ENCODE measurements at places on chromosomes 16 and 17.

DNA sequence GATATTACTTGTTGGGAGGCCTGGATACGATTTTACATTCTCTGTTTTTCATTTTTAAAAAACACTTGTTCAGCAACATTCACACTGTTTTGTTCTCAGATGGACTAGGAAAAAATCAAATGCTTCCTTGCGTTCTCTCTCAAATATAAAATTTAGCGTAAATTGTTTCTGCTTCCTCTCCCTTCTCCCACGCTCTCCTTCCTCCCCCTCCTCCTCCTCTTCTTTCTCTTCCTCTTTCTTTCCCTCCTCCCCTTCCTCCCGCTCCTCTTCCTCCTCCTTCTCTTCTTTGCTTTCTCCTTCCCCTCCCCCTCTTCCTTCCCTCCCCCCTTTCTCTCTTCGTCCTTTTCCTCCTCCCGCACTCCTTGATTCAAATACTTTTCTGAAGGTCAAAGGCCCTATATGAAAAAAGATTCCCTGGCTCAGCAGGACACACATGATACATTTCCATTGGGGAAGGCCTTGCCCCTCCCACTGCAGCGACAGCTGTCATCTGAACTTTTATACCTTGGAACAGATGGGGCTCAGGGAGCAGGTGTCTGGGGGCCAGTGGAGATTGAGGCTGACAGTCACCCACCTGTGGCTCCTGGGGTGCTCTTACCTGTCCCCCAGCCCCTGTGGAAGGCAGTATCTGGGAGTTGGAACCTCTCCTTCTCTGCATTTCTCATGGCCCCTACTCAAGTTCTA lies 99.4 kb upstream of the SDK2 start:
- no peak for DNase-seq

DNA sequence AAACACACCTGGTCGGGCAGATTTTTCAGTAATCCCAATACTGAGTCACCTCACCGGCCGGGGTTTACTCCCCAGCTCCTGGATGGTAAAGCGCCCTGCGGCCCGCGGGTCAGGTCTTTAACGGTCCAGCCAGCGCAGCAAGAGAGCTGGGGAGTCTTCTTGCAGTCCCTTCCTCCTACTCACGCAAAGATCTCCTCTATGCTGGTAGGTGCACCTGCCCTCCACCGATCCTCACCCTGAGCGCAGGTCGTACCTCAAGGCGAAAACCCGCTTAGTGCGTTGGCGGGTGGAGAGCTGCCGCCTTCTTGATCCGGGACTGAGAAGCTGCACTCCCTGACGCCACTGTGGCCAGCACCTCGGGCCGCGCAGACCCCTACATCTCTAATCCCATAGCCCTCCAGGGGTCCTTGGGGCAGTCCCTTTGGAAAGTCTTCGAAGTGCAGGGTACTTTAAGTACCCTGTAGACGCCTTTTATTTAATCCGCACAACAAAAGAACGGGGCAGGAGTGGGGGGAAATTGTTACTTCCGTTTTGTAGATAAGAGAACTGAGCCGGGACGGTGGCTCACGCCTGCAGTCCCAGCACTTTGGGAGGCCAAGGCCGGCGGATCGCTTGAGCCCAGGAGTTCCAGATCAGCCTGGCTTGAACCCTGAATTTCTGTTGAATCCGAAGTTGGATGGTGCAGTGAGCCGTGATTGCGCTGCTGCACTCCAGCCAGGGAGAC lies 10.4 kb upstream of the HOXB13 start:
- no peak for DNase-seq

- DNase-seq: no peak
Observed at GRCh38 chr17:59629174-59629573, 9.5 kb downstream of the CLTC start.

DNA sequence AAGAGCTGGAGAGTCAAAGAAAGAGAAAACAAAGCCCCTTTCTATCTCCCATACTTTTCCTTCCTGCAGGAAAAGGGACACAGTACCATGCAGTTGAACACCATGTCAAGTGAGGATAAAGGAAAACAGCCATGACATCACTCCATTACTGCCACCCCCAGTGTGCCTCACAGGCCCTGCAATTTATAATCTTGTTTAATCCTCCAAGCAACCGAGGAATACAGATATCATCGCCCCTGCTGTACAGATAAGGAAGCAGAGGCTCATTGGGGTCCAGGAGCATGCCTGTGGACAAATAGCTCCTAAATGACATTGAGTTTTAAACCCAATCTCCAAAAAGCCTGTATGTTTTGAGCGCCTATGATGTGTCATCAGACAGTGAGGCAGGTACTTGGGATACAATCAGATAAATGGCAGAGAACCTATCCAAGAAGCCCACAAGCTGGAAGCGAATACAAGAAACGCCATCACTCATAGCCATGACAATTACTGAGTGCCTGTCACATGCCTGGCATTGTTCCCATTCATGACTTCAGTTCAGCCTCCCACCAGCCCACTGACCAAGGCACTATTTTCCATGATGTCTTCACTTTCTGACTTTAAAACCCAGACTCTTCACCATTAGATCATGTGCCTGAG lies 45.5 kb downstream of the CPPED1 start:
- no peak for DNase-seq

- no peak for DNase-seq
Observed at GRCh38 chr17:55348749-55349354, 72.8 kb downstream of the MMD start.

GRCh38 chr17:77769215-77769614 lies 189.3 kb upstream of the TNRC6C start:
- DNase-seq: no peak

GRCh38 chr17:76870377-76870714 lies 2.1 kb downstream of the MGAT5B start:
- no peak for DNase-seq

- DNase-seq: no peak
Observed at GRCh38 chr17:38960402-38960801, 6.8 kb downstream of the FBXO47 start.

GRCh38 chr16:65832679-65833078 lies 533.8 kb upstream of the CDH5 start:
- DNase-seq: no peak

DNA sequence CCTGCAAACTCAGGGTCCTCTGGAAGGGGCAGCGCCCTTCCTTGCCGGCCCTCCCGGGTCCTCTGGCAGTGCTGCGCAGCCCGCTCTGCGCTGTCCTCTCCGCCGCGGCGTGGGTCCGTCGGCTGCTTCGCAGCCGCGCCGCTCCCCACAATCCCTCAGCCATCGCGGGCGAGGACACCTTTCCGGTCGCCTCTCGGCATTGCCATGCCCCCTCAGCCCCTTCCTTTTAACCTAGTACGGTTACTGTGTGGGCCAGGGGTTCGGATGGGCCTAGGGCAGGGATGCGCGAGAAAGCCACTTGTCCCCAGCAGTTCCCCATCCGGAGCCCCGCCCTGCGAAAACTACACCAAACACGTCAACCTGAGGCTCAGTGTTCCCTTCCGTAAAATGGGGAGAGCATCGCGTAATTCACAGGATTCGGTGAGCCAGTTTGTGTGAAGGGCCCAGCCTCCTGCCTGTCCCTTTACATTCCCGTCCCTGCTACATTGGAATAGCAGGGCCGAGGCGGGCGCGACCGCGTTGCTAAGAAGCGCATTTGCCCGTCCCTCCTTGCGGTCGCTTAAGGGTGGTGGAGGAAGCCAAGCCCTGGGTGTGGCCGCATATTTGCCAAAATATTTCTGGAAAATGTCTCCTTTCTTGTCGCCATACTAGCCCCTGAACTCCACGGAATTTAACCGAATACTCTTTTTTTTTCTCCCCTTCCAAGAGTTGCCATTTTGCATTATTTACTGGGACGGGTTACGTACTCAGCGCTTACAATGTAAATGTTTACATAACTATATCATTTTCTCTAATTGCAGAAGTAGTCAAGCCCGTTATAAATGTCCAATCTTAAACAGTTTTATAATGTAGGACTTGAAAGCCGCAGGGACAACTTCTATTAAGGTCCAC lies 13.2 kb downstream of the COPZ2 start:
- DNase-seq: no peak

- no peak for DNase-seq
Observed at GRCh38 chr16:72291531-72291981, 119.6 kb upstream of the PMFBP1 start.

DNA sequence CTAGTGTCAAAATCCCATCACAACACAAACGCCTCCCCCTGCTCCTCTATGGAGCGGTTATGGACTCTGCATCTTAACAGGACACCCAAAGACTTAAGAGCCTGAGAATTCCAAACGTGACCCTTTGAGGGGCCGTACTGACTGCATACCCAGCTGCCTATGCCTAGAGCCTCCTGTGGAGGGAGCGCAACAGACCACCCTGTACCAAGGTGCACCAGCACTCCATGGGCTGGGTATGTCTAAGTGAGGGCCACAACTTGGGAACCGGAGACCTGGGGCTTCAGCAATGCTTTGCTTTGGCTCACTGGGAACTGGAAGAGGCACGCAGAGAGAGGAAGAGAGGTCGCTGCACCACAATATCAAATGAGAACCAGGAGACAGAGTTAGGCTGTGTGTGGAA lies 5.4 kb downstream of the ANKS3 start:
- DNase-seq: no peak

- no peak for DNase-seq
Observed at GRCh38 chr17:35745246-35745645, 7.8 kb downstream of the GAS2L2 start.

GRCh38 chr16:73912281-73912680 lies 384.3 kb upstream of the PSMD7 start:
- no peak for DNase-seq

DNA sequence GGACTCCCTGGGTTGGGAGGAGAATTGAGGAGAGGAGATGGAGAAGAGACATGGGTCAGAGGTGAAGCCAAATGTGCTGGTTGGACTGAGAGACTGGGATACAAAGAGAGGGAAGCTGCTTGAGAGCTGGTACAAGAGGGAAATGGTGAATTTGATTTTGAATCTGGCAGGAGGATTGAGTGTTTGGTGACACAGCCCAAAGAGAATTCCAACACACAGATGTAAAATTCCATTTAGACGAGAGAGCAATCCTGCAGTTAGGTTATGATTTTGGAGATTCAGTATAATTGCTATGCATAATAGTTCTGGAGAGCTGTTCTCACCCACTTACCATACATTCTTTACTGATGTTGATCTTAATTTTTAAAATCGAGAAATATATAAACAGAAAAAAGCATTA lies 57.7 kb downstream of the HSD17B2 start:
- no peak for DNase-seq

DNA sequence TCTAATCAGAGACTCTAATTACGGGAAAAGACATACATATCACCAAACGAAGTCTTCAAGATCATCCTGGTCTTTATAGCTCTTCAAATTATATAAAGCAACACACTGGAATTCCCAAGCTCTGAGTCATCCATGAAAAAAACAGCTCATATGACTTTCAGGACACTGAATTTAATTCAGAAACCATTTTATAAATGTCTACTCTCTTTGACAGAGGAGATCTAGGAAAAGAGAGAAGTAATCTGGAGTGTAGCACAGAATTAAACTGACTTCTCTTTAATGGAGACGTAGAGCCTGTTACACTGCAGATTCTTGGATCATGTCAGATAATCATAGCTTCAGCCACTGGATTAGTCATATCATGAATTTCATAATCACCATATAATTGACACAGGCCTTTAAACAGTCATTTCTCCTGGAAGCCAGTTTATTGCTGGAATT lies 86.8 kb upstream of the WSB1 start:
- no peak for DNase-seq

DNA sequence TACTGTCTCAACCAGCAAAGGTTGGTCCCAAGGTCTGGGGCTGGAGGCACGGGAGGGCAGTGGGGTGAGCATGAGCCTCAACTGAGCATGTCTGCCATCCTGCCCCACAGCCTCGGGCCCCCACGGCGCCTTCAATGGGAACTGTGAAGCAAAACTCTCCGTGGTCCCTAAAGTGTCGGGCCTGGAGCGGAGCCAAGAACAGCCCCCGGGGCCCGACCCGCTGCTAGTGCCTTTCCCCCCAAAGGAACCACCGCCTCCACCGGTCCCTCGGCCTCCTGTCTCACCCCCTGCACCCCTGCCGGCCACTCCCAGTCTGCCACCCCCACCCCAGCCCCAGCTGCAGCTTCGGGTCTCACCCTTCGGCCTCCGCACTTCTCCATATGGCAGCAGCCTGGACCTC lies 4.2 kb downstream of the FBRS start:
- DNase-seq: no peak

DNA sequence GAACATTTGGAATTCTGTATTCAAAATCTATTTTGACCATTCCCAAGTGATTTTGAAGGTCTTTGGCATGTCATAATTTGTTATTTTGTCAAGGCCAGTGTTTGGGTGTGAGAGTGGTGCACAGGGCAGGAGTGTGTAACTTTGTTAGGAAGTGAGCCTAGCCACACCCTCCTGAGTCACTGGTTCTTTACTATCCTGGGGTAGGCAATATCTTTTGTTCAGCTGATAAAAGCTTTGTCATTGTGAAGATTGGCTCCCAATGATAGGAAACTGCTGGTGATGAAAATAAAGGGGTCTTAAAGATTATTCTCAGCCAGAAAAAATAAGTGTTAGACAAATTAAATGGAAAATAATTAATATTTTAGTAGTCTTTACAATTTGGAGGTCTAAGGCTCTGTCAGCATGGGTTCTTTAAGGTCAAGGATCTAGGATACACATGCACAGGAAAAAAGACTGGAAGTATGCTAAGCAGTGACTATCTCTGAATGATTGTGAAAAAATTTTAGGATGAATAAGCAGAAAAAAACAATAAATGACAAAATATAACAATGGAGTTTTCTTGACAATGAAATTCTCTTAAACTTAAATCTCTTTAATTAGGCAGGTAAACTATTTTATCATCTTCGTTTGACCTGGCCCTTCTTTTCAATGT lies 5.1 kb downstream of the UBN1 start:
- no peak for DNase-seq

DNA sequence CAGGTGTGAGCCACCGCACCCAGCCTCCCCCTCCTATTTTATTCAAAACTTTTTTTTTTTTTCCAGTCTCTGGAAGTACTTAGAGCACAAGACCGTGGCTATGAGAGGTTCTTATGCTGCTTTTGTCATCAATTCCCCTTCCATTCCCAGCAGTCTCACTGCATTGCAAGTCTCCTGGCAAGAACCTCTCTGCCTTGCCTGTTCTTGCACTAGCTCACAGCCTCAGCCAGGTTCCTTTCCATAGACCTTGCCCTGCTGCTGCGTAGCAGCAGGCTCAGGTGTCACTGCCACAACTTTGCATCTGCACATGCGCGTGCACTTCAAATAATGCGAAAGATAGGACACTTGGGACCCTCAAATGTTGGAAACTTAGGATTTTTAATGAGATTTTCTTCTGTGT lies 15.6 kb downstream of the ATP6V0A1 start:
- DNase-seq: no peak

DNA sequence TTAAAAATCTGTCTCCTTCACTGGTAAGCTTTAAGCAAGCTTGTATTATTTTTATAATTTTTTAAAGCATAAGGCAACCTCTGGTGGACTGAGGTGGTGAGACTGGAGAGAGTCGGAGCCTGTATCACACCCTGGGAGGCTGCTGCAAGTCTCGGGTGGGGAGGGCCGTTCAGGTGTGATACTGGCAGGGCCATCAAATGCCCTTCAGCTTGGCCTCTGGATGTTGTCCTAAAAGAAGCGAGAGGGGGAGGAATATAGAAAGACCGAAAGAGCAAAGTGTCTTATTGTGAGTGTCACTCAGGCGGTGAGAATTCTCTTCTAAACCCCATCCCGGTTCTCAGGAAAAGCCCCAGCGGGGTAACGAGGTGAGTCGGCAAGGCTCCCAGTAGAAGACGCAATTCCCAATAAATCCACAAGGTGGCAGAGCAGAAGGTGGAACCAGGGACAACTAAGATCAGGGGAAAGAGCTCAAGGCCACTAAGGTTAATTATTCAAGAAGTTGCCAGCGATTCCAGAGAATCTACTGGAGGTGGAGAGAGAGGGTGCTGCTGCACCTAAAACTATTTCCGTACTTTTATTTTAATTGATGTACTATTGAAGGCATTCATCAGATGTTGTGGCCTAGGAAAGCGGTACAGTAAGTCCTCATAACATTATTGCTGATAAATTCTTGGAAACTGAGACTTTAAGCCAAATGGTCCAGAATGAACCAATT lies 14.1 kb downstream of the C17orf67 start:
- peak; percentile 46 for DNase-seq
